Femur (tissue), 1 donor: ENCODE measurements at places on chromosomes 3 and 15.
A peak's percentile ranks its signal among the peaks of the same experiment; 100 is the strongest.

- DNase-seq, result no peak
These were observed 48.8 kb downstream of the GLB1 start for GRCh38 chr3:33047842-33048834.

DNA sequence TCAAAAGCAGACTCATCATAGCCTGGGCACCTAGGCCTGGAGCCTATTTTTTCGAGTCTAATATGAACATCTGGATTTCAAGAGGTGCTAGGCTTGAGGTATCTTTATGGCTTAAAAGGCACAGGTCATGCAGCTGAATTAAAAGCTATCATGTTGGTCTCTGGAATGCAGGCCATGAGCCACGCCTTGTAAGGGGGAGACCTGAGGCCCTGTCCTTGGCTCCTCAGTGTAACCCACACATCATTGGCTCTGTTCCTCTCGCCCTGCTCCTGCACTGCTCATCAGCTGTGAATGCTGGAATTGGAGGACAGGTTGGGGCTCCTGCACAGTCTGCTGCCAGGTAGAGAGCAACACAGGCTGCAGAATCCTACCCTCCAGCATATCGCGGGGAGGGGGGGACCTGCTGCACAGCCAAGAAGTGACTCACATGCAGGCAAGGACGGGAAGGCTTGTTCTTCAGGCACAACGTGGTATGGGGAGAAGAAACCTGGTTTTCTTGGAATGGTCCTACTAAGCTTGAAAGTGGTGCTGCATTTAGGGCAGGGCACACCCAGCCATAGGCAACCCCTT lies 146.0 kb downstream of the CHST2 start:
- no peak for DNase-seq

GRCh38 chr3:66377800-66378199 lies 123.0 kb downstream of the LRIG1 start:
- no peak for DNase-seq

GRCh38 chr3:64824394-64824909 lies 136.7 kb upstream of the ADAMTS9 start:
- DNase-seq, result no peak

- DNase-seq, result no peak
These were observed 14.0 kb downstream of the RCN2 start for GRCh38 chr15:76945494-76946093.

GRCh38 chr15:51080286-51080685 lies 14.4 kb downstream of the TNFAIP8L3 start:
- DNase-seq, result no peak

DNA sequence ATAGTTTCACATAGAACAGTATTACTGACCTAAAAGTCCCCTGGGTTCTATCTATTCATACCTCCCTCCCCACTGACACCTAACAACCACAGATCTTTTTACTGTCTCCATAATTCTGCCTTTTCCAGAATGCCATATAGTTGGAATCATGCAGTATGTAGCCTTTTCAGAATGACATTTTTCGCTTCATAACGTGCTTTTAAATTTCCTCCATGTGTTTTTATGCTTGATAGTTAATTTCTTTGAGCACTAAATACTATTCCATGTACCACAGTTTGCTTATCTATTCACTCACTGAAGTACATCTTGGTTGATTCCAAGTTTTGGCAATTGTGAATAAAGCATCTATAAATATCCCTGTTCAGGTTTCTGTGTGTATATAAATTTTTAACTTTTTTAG lies 77.7 kb upstream of the GPR149 start:
- DNase-seq, result no peak

DNA sequence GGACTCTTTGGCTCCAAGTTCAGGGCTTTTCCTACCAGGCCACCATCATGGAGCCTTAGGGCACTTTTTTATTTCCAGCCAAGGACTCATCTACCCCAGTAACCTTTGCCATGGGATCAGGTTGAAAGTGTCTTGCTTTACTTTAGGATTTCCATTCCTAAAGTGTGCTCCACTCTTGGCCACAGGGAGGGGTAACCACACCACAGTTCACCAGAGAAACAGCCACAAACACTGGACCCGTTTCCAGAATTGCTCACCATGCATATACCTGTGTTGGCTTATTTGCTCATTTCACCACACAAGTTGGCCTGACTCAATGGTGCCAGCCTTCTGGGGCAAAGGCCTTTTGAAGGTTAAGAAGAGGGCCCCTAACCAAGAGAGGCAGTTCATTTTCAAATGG lies 70.6 kb upstream of the RAD18 start:
- no peak for DNase-seq

DNA sequence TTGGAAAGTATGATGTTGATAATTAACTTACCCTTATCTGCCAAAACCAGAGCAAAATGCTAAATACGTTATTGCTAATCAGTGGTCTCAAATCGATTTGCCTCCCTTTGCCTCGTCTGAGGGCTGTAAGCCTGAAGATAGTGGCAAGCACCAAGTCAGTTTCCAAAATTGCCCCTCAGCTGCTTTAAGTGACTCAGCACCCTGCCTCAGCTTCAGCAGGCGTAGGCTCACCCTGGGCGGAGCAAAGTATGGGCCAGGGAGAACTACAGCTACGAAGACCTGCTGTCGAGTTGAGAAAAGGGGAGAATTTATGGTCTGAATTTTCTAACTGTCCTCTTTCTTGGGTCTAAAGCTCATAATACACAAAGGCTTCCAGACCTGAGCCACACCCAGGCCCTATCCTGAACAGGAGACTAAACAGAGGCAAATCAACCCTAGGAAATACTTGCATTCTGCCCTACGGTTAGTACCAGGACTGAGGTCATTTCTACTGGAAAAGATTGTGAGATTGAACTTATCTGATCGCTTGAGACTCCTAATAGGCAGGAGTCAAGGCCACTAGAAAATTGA lies 59.7 kb downstream of the DCUN1D1 start:
- DNase-seq, result peak; percentile 25

- no peak for DNase-seq
These were observed 40.9 kb upstream of the STRIT1 start for GRCh38 chr3:155334215-155334913.

- DNase-seq, result peak; percentile 14
These were observed 26.9 kb downstream of the ABTB1 start for GRCh38 chr3:127699416-127700300.

DNA sequence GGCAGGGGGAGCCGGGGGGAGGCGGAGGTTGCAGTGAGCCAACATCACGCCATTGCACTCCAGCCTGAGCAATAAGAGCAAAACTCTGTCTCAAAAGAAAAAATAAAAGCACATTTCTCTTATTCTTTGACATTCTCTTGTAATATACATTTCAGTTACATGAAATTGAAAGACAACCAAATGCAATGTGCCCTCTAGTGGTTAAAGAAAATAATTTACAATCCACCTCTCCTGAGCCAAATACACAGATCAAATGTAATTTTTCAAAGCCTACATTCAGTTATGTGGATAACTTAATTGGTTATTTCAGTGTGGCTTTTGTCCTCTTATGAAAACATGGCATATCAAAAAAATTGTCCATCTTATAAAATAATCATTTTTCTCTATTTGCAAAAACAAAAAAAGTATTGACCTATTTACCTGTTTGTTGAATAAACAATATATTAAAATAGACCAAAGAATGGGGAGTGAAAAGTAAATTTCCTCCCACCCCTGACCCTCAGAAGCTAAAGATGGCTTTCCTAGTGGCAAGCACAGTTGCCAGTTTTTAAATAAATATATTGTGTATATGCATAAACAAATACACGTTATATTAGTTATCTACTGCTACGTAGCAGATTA lies 14.2 kb upstream of the U2SURP start:
- no peak for DNase-seq

GRCh38 chr3:8519156-8519555 lies 17.5 kb downstream of the LMCD1 start:
- DNase-seq, result no peak

- peak; percentile 86 for DNase-seq
These were observed 132.6 kb upstream of the HES1 start for GRCh38 chr3:194003114-194004057.

DNA sequence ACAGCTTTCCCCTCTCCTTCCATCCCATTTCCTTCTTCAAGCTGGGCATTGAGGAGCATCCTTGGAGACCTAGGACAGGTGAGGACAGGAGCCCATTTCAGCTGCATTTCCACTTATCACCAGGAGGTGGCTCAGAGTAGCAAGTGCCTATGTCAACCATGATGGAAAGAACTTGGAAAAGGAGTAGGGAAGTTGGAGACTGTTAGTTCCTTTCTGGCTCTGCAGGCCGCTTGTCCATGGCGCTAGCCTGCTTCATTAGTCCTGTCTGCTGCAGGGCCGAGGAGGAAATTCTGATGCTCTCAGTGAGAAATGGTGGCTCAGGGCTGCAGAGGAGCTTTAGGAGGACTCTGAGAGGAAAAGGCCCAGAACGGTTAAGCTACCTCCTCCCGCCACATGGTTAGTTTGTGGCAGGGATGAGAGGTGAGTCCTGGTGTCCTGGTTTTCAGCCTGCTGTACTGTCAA lies 7.0 kb upstream of the CD276 start:
- DNase-seq, result peak; percentile 73

DNA sequence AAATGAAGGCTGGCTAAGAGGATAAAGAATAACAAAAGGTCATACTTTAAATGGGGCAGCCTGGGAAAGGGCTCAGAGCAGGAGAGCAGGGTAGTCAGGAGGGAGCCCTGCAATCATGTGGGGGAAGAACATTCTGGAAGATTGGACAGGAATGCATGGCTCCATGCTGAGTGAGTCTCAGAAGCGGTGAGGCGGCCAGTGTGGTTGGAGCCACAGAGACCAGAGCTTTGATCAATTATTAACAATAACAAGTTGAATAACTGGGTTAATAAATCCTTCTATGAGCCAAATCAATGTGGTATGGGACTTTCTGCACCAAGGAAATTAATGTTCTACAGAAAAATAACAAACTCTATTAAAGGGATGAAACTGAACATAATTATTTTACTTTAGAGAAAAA lies 57.9 kb upstream of the DCUN1D1 start:
- no peak for DNase-seq

DNA sequence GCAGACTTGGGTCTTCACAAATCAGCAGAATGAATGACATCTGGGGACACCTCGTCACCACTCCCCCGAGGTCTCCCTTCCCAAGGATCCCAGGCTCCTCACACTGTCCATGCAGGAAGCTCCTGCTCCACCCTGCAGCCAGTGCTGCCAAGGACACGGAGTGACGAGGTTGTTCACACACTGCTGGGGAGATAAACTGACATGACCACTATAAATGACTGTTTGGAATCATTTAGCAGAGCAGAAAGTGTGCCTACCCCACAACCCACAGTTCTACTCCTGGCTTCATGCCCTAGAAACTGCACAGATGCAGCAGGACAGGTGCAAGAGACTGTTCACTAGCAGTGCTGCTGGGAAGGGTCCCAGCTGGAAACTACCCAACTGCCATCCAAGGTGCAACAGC lies 19.7 kb upstream of the PRSS50 start:
- no peak for DNase-seq

- DNase-seq, result no peak
These were observed 67.0 kb upstream of the ABHD2 start for GRCh38 chr15:89021224-89021623.

DNA sequence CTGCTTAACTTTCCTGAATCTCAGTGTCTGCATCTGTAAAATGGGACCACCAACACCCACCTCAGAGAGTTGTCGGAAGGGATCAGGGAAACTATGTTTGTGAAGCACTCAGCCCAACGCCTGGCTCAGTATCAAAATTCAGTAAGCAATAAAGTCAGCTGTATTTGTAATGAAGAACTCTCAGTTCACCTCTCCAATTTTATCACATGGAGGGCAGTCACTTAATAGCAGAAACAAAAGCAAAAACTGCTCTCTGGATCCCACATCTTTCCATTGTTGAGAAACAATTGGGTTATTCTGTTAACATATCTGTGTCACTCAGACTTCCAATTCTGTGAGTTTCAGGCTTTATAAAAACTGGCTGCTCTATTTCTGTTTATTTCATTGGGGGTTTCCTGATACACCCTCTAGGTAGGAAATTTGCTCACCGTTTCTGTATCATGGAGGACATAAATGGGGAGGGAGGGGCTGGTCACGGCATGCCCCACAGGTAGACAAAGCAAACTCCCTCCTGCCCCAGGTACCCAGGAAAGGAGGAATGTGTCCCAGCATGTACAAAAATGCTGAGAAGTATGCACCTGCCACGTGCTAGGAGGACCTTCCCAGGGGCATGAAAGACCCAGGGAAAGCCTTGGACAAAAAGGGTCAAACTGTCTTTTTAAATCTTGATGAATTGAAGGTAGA lies 81.4 kb upstream of the LMOD3 start:
- no peak for DNase-seq

DNA sequence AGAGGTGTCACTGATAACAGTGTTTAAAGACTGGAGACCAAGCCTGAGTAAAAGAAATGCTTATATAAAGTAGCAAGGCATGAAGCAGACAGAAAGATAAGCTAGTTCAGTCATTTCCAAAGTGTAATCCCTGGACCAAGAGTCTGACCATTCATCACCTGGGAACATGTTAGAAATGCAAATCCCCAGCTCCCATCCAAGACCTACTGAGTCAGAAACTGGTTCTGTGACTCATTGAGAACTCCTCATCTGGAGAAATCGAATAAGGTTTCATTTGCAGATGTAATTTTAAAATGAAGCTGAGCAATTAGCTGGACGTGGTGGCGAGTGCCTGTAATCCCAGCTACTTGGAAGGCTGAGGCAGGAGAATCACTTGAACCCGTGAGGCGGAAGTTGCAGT lies 473.9 kb upstream of the UBE2E2 start:
- no peak for DNase-seq

- DNase-seq, result no peak
These were observed 62.2 kb upstream of the ADCY5 start for GRCh38 chr3:123511084-123511483.

DNA sequence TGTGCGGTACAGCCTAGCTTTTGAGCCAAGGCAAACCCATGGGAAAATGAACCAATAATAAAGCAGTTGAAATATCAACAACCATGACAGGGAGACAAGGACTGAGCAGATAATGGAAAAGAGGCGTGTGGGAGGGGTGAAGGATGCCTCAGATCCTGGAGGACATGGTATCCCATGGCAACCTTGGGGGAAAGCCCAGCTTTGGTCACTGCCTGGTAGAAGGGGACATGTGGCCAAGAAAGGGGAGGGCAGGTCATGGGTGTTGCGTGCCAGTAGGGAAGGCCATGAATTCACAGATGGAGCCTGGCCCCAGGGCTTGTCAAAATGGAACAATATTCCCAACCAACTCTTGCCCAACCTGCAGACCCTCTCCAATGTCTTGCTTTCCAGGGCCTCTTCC lies 140.5 kb upstream of the SMAD3 start:
- DNase-seq, result no peak

DNA sequence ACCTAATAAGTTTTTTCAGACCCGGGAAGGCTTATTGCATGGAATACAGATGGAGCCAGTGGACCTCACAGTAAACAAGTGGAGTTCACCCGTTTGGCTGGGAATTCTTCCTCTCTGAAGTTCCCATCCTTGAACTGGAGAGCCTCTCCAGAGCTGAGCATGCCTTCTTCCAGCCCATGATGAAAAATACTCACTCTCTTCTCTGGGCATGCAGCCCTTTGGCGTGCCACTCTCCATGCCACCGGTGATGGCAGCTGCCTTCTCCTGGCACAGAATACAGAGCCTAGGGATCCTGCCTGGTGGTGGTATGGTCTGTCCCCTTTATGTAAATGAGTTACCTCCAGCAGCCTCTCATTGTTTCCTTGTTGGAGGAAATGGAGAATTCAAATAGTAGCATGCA lies 150.8 kb downstream of the LEKR1 start:
- DNase-seq, result no peak
